Thymus (tissue), 14 donors: ENCODE measurements at places on chromosomes 2 and 18.

DNA sequence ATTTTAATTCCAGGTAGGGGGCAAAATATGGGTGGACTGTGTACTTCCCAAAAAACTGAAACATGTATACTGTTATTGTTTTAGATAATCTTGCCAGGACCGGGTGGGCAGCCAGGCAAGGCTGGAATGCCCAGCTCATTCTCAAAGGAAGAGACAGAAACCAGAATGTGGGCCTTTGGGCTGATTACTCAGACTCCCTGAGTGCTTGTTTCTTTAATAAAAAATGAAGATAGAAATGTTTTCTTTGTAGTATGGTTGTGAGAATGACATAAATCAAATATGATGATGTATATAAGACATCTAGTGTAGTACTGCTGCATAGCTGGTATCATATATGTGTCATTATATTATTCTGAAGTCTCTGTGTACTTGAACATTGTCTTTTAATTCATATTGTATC, 231.6 kb upstream of the NT5C1B start:
- no peak overlapping the region for H3K27ac ChIP-seq
- no peaks in the 10 kb centered on the region for H3K36me3 ChIP-seq
- no peaks in the 10 kb centered on the region for H3K27me3 ChIP-seq
- no peak overlapping the region for H3K4me3 ChIP-seq
- no peak for DNase-seq

GRCh38 chr2:106115250-106115649, 78.9 kb downstream of the UXS1 start:
- no peak overlapping the region for H3K27ac ChIP-seq
- H3K36me3 ChIP-seq = peaks cover 22% of the 10 kb centered on the region
- no peaks in the 10 kb centered on the region for H3K4me1 ChIP-seq
- H3K4me3 ChIP-seq = no peak overlapping the region
- no peak for DNase-seq

DNA sequence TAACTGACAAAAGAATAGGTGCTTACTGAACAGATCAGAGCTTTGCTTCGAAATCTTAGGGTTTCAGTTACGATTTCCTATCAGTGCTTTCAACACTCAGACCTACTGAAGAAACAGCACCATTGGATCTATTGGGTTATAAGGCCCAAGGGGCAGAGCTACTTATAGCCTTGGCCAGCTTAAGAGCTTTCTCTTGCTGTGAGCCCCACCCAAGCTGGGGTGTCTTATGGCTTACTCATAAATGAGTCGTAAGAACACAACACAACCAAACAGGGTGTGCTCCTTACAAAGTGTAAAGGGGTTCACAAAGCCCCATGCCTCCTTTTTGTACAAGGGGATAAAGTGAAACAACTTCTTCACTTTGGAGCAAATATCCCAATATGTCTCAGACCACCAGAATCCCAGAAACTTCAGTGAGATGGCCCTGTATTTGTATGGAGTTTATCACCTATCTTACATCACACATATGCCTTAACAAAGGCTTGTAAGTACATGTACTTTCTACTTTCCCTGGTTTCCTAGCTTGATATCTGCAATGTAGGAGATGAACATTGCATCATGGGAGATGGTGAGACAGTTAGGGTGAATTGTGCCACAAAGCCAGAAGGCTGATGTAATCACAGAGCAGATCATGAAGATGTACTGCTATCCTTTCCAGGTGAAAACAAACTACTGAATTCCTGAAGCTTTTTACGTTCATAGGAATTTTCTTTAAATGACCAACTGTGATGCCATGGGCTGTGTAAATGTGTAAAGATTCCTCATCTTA, 115.5 kb upstream of the GLI2 start:
- H3K4me1 ChIP-seq = no peaks in the 10 kb centered on the region
- no peaks in the 10 kb centered on the region for H3K36me3 ChIP-seq
- no peak for DNase-seq
- H3K4me3 ChIP-seq = no peak overlapping the region
- no peak overlapping the region for H3K27ac ChIP-seq
- H3K27me3 ChIP-seq = peaks cover 3% of the 10 kb centered on the region

DNA sequence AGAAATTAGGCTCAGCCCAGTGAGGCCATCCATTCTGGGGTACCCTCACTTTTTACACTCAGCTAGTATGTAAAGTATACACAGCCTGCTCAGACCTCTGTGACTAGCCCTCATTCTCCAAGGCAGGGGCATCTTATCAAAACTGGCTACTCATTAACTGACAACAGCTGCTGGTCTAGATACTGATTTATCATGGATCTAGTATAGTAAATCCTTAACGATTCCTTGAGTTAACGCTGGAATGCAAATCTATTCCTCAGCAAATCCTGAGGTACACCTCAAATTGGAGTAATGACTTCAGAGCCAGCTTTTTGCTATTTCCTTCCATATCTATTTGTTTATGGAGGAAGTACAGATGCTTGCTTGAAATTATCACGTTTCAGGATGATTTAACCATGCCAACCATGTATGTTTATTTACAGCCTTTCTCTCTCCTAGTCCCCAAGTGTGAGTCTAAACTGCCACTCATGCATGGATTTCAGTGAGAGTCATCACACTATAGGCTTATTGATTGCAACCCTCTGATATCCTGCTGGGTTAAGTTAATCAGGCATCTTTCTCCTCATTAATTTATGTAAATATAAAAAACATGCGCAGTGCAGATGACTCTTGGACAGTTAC, 70.2 kb upstream of the DOK6 start:
- DNase-seq = no peak
- H3K27ac ChIP-seq = no peak overlapping the region
- H3K27me3 ChIP-seq = no peaks in the 10 kb centered on the region
- no peak overlapping the region for H3K4me3 ChIP-seq
- no peaks in the 10 kb centered on the region for H3K4me1 ChIP-seq

- H3K4me3 ChIP-seq = no peak overlapping the region
- DNase-seq = no peak
Observed at GRCh38 chr18:22272242-22272641, 102.9 kb downstream of the GATA6 start.

DNA sequence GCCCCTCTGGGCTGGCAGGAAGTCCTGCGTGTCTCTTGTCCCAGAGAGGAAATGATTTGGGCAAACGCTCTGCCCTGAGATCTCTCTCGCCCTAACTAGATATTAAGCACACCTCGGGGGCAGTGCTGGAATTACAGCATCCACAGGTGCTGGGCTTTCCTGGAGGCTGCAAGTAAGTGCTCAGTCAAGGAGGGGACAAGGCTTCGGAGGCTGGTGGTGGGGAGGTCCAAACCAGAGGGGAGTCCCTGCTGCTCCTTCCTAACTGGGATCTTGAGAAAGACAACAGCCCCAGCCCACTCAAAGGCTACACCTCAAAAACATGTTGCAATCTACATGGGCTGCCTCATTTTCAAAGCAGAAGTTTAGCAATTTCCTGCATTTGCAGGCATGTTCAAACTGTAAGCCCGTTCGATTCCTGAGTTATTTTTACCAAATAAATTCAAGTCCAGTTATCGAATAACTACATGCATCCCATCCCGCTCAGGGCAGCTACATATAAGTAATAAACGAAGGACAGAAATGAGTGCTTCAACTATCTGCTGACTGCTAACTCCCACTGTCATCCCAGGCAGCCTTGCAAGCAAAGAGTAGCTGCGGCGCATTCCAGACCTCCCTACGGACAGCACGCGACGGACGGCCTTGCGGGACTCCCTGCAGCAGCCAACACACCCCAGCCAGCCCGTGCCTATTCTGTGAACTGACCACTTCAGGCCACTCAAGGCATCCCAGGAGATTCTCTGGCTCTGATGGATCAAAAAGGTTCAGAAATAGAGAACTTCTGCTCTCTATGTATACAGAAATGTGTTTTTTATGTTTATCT, 27.5 kb downstream of the ZNF516 start:
- no peak overlapping the region for H3K4me3 ChIP-seq
- peak overlapping the region; percentile 25 for H3K27ac ChIP-seq
- no peaks in the 10 kb centered on the region for H3K27me3 ChIP-seq
- DNase-seq = no peak
- no peaks in the 10 kb centered on the region for H3K36me3 ChIP-seq

DNA sequence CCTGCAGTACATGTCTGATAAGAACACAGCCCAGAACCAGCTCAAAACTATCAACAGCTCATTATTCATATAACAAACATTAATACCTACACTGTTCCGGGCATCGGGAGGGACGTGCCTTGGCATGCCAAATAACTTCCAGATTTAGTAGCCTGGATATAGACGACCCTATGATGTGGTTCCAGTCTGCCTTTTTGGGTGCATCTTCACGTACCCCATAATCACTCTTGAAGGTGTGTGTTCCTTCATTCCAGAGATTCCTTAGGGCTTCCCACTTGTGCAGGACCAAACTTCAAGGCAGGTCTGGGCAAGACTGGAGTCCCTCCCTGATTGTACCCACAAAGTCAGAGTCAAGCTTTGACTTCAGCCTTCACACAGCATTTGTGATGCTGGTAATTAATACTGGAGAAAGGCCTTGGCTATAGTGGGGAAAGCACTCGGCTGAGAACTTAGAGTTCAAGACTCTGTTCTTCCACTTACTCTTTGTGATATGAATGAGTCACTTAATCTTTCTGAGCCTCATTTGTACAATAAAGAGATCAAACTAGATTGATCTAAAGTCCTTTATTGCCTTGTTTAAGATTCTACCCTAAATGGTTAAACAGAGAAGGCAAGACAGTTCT, 27.7 kb upstream of the SPATS2L start:
- H3K27me3 ChIP-seq = peaks cover 5% of the 10 kb centered on the region
- H3K4me1 ChIP-seq = no peaks in the 10 kb centered on the region
- H3K4me3 ChIP-seq = no peak overlapping the region

DNA sequence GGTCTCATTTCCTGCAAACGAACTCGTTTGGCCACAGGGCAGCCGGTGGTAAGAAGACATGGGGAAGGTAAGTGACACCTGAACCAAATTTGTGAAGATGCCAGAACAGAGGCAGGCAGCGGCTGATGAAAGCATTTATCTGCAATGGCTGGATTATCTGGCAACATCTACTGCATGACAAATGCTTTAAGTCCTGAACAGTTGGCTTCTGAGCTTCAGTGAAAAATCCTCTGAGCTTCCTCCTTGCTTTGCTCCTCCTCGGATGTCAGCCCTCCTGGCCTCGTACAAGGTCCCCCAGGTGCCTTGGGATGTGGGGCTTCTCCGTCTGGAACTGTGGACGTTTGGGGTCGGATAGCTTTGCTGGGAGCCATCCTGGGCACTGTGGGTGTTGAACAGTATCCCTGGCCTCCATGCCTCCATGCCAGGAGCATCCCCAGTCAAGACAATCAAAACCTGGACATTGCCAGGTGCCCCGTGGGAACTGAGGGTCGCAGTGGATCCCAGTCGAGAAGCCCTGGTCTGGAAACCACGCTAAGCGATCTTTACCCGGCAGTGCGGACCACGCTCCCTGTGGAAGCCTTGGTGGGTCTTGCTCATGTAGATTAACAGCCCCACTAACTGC, 49.3 kb downstream of the KCNG2 start:
- no peaks in the 10 kb centered on the region for H3K36me3 ChIP-seq
- no peak overlapping the region for H3K4me3 ChIP-seq
- H3K27ac ChIP-seq = no peak overlapping the region
- H3K4me1 ChIP-seq = no peaks in the 10 kb centered on the region

DNA sequence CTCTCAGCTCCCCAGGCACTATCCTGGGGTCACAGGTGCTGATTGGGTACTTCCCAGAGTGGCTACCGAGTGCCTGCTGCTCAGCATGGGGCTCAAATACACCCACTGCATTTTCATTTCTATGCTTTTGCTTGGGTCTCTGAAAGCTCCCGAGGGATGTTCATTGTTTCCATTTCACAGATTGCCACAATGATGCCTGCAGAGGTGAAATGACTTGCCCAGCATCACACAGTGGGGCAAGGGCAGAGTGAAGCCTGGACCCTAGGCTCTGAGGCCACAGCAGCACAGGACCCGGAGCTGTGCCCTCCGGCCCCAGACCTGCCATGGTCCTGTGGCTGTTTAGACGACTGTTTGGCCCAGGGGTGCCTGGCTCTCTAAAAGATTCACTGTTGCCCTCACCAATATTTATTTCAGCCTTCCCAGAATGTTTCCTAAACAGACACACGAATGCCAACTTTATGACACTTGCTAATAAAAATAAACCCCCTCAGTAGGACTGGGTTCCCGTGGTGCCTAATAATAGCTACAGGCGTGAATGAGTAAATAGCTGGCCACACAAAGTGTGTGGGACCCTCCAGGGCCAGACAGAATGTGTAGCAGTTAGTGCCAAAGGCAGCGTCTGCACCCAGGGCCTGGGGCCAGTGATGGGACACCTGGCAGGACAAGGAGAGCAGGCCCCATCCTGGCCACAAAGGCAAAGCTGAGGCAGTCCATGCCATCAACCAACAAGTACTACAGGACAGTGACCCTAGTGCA, 11.5 kb upstream of the ST8SIA5 start:
- no peaks in the 10 kb centered on the region for H3K27me3 ChIP-seq
- no peak for DNase-seq
- H3K4me1 ChIP-seq = no peaks in the 10 kb centered on the region
- no peak overlapping the region for H3K27ac ChIP-seq
- no peaks in the 10 kb centered on the region for H3K36me3 ChIP-seq

DNA sequence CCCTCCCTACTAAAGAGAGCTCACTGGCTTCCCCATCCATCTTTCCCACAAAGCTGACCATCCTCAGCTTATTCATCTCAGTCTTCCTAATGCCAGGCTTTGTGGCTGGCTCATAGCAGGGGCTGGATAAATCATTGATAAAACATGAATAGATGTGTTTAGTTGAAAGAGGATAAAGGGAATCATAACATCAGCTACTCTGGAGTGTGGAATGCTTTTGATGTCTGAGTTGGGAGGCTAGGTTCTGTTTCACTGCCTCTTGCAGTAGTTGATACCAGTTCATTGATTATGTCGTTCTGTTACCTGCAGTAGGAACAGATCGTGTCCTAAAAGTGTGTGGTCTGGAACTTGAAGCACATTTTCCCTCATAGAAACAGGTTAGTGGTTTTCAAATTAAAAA, 66.3 kb upstream of the HK2 start:
- no peak overlapping the region for H3K4me3 ChIP-seq
- no peak for DNase-seq
- H3K27me3 ChIP-seq = no peaks in the 10 kb centered on the region
- H3K36me3 ChIP-seq = no peaks in the 10 kb centered on the region
- peaks cover 9% of the 10 kb centered on the region for H3K4me1 ChIP-seq
- no peak overlapping the region for H3K27ac ChIP-seq

GRCh38 chr18:29982218-29982617, 1060.3 kb downstream of the DSC3 start:
- no peaks in the 10 kb centered on the region for H3K4me1 ChIP-seq
- no peaks in the 10 kb centered on the region for H3K36me3 ChIP-seq
- H3K4me3 ChIP-seq = no peak overlapping the region
- H3K27ac ChIP-seq = no peak overlapping the region
- H3K27me3 ChIP-seq = no peaks in the 10 kb centered on the region

DNA sequence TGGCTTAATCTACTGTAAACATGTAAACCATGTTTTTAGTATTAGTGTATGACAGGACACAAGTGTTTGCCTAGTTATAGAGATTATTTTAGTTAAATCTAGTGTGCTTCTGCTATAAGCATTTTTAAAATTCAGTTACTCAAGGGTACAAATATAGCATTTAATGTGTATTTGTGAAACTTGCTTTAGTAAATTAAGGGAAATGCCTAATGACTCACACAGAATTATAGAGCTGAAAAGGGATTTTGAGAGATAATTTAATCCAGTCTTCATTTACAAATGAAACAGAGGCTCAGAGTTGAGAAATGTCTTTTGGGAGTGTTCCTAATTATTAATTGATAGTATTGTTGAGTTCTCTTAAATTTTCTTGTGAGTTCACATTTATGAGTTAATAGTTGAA, 8.2 kb downstream of the ACTR3 start:
- peaks cover 16% of the 10 kb centered on the region for H3K36me3 ChIP-seq
- no peak overlapping the region for H3K4me3 ChIP-seq
- no peak for DNase-seq
- peaks cover 5% of the 10 kb centered on the region for H3K4me1 ChIP-seq
- H3K27me3 ChIP-seq = no peaks in the 10 kb centered on the region
- H3K27ac ChIP-seq = no peak overlapping the region
